ENCODE measurements at places on chromosomes 13 and 19. TPM values are rescaled to one million over a fixed set of nuclear protein-coding genes. Genes with fewer than 3 reads are reported as not detected.

PLVAP gene
- total RNA-seq, result 235 TPM

ZNF345 gene
- total RNA-seq, result 11.6 TPM

MYO16 gene
- 0.13 TPM for total RNA-seq

TYROBP gene
- total RNA-seq, result 20.0 TPM

DNA sequence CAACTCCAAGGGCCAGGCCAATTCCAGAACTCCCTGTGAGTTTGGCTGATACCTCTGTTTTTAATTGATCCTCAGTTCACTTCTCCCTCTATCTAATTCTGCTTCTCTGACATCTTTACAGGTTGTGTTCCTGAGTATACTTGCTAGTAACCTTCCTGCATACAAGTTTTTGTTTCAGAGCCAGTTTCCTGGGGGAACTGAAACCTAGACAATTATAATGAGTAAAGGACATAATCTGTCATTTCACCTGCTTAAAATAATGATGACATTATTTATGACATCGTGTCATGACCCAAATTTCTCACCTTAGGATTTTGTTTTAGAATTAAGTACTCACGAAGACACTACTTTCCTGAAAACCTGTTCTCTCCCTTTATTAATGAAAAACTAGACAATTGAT lies 12.5 kb upstream of the MYCBP2 start:
- no peaks in the 10 kb centered on the region for H3K4me1 ChIP-seq
- H3K36me3 ChIP-seq, result no peaks in the 10 kb centered on the region
- H3K4me3 ChIP-seq, result no peak overlapping the region
- H3K27me3 ChIP-seq, result no peaks in the 10 kb centered on the region
- H3K27ac ChIP-seq, result no peak overlapping the region

- no peaks in the 10 kb centered on the region for H3K4me1 ChIP-seq
- H3K36me3 ChIP-seq, result no peaks in the 10 kb centered on the region
- H3K4me3 ChIP-seq, result no peak overlapping the region
- H3K27me3 ChIP-seq, result no peaks in the 10 kb centered on the region
- no peak overlapping the region for H3K27ac ChIP-seq
- DNase-seq, result no peak
Observed at GRCh38 chr13:29081697-29082440, 261.7 kb downstream of the MTUS2 start.

DNA sequence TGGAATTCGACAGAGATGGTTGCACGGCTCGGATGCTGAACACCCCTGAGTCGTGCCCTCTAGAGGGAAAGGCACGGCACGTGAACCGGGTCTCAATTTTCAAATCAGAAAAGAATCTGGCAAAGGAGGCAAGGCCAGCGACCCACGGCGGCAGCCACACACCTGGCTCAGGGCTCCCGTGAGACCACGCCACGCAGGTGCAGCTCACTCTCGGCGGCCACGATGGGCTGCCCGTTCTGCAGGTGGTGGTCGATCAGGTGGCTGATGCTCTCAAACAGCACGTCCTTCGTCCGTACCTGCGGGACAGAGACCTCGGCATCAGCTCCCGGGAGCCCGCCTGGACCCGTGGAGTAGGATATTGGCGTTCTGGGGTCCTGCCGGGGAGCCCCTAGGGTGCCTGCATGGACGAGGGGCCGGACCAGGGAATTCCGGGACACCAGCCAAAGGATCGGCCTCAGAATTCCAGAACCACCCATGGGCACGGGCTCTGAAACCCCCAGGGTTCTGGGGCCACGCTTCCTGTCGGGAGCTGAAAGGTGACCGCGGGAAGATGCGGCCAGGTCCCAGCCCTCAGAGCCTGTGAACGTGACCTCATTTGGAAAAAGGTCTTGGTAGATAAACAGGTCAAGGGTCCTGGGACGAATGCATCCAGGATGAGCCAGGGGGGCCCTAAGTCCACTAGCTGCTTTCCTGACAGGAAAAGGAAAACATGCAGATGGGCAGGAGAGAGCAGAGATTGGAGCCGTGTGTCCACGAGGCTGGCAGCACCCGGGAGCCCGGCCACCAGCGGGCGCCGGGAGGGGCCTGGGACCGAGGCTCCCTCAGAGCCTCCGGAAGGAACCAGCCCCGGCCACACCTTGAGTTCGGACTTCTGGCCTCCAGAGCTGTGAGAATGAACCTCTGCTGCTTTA lies 10.1 kb upstream of the C2CD4C start:
- no peak for DNase-seq
- H3K36me3 ChIP-seq, result no peaks in the 10 kb centered on the region
- no peaks in the 10 kb centered on the region for H3K27me3 ChIP-seq
- no peaks in the 10 kb centered on the region for H3K4me1 ChIP-seq
